ENCODE measurements at places on chromosomes 2 and 18. TPM values are rescaled to one million over a fixed set of nuclear protein-coding genes. Genes with fewer than 3 reads are reported as not detected.
A peak's percentile ranks its signal among the peaks of the same experiment; 100 is the strongest.

GRCh38 chr2:234469251-234469845 lies 27.5 kb downstream of the ARL4C start:
- no peak for DNase-seq

The INHBB gene
- 0.25 TPM for total RNA-seq

The STRN gene
- 34.3 TPM for total RNA-seq

GRCh38 chr2:71788601-71789240 lies 335.4 kb downstream of the DYSF start:
- DNase-seq: no peak

The PLGLB1 gene
- 0.28 TPM for total RNA-seq

The ODC1 gene
- total RNA-seq: 191 TPM

DNA sequence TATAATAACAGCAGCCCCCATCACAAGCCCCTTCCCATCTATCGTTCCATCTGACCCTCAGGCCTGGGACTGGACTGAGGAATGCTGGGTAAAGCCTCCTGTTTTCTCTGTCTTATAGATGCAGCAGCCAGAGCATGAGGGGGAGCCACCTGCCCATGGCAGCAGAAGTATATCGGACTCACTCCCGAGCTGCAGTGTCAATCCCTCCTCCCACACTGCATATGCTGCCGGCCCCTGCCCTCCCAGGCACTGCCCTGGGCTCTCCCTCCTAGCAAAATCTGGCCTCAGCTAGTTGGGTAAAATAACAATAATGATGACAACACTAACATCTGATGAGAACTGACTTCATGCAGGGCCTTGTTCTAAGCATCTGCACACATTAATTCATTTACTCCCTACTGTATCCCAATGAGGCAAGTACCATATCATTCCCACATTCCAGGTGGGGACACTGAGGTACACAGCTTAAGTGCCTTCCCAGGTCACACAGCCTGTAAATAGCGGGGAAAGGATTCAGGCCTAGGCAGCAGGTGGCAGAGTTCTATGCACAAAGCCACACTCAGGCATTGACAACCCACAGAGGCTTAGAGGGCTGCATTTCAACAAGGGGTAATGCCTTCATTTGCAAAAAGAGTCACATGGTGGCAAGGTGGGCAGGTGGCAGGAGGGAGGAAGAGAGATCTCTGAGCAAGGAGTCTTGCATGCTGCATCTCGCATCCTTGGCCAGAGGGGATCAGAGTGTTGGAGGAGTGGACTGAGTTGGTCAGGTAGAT lies 190.0 kb downstream of the ZBTB7C start:
- DNase-seq: no peak

DNA sequence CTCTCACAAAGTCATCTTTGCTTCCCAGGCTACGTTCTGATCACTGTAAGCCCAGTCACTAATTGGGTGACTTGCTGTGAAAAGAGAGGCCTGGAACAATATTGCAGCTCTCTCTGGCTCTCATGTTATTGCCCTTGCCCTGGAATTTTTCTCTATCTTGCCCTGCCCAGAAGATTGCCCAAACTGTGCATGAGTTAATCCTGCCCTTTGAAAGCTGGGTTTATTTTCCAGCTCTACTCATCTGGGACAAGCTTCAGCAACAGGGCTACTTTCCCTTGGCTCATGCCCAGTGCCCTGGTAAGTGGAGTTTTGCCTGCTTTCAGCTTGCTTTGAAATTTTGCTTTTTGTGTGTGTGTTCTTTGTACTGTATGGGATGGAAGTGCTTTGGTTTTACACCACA lies 6.9 kb upstream of the EHBP1 start:
- DNase-seq: no peak

- DNase-seq: no peak
Measured at GRCh38 chr2:18836436-18836835, 247.1 kb upstream of the NT5C1B start.

The PTPRN gene
- not detected for total RNA-seq

- no peak for DNase-seq
Measured at GRCh38 chr18:63198098-63198760, 121.3 kb downstream of the BCL2 start.

GRCh38 chr2:47196499-47196898 lies 41.4 kb upstream of the STPG4 start:
- no peak for DNase-seq

The DTNA gene
- 5.7 TPM for total RNA-seq

DNA sequence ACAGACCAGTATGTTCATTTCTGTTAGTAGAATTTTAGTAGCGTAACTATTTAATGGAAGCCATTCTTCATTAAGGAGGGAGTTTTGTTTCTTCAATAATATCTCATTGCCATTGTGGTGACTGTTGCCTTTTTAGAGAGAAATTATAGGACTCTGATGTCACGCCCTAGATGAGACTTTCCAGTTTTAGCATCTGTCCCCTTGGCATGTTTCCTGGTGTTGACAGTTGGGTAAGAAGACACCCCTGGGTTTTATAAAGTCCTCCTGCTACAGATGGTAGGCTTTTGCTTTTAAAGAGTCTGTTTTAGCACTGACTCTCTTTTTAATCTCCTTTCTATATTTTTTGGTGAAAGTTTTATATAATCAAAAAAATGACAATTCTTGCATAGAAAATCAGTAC lies 41.9 kb downstream of the KCNJ3 start:
- no peak for DNase-seq

The FHL2 gene
- 115 TPM for total RNA-seq

DNA sequence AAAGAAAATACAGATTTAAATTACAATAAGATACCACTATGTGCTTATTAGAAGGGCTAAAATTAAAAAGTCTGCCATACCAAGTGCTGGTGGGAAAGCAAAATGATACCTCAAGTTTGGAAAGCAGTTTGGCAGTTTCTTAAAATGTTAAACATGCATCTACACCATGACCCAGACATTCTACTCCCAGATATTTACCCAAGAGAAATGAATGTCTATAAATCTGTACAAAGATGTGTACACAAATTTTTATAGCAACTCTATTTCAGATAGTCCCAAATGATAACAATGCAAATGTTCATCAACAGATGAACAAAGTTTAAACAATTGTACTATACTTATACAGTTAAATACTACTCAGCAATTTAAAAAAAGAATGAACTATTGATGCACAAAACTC lies 7.1 kb upstream of the DSG4 start:
- DNase-seq: no peak

The TEKT4 gene
- total RNA-seq: not detected

DNA sequence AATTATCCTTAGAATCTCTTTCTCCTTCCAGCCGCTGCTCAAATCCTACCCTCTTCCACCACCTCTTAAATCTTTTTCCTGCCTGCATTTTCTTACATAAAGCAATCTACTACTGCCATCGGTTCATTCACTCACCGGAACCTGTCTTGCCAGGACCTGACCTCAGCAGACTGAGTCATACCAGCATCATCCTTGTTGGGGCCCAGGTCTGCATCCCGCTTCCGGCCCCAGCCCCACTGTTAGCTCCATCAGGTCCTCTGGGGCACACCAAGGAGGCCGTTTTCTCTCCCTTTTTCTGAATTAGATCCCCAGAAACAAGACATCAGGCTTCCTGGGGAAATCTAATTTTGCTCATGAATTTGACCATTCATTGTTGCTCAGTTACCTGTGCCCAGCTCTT lies 42.7 kb upstream of the TGFA start:
- no peak for DNase-seq

- no peak for DNase-seq
Measured at GRCh38 chr2:4130651-4131050, 427.3 kb downstream of the DCDC2C start.

- DNase-seq: no peak
Measured at GRCh38 chr2:167939514-167940345, 307.7 kb downstream of the STK39 start.

DNA sequence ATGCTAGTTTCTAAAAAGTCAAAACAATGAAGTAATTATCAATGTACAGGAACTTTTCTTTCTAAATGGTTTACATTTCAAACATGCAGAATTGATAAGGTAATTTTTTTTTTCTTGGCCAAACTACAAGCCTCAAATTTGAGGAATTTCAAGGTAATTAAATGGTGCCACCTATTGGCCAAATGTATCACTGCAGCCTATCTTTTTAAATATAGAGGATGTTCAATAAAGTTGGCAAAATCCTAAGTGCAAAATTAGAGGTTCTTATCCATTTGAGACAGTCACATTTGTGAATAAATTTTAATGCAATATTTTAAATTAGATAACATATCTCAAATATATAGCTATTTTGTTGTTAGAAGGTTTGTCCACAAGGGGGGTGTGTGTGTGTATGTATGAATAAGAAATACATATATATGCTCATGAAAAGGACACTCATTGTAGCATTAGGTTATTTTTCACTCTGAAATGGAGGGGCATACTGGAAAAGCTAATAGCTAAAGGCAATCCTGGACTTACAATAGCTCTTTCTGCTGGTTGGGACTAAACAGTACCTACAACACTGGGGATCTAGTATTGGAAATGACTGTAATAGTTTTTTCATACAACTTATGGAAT lies 26.2 kb downstream of the MMADHC start:
- no peak for DNase-seq

The CCDC150 gene
- 4.6 TPM for total RNA-seq

- DNase-seq: no peak
Measured at GRCh38 chr2:197851451-197851850, 47.1 kb downstream of the PLCL1 start.

The NAT8 gene
- total RNA-seq: not detected

DNA sequence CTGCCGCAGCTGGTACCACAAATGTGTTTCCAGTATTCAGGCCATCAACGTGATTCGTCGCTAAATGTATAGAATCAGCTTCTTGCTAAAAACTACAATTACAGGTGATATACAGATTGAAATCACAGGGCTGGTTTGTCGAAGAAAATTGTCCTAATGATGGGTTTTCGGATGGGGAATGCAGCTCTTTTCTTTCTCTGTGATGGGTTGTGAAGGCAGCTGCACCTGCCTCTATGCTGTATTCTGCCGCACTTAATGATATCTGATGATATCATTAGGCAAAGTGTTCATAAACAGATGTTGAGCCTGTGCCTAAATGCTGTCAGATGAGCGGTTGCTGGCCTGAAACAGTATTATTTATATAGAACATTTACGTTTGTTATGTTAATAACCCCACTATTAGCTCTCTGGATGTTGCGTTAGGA lies 218.1 kb downstream of the ARHGAP15 start:
- no peak for DNase-seq

DNA sequence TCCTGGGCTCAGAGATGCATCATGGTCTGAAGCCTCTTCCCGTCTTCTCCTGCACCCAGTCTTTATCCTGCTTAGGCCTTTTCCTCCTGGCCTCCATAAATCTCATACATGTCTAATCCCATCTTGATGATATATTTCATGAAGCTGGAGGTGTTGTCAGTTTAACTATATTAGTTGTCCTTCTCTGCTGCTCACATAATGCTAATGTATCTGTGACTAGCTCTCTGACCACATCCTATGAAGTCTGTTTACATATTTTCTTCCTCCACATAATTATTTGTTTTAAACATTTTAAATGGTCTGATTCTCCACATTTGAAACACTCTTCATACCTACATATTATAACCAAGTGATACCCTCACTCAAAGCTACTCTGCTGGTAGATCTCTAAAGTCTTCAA lies 315.2 kb upstream of the RND3 start:
- DNase-seq: no peak

The UGT1A6 gene
- total RNA-seq: not detected

The ZNG1B gene
- total RNA-seq: 18.7 TPM

DNA sequence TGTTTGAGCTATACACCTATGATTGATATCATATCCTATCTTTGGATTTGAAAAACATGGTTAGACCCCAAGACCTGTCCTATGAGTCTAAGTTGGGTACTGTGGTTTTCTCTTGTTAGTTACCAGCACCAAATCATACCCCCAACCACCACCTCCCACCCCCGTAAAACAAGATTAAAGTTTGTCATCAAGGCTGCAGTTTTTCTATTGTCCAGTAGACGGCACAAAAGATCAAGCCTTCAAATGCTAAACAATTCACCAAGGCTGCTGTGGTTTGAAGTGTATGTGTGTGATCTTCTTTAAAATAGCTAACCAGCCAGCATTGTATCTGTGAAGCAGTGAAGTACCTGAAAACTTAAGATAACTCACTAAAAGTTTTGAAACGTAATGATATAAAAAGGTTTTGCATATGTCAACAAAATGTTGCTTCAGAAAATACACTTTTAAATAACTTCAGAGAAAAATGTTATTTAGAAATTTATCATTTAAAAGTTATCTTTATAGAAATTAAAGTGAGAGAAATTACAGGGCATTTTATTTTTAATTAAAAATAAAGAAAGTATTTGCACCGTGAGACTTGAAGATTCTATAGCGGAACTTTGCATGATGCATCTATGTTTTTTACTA lies 5.8 kb upstream of the MEIS1 start:
- DNase-seq: no peak

GRCh38 chr2:134819334-134819733 lies 19.1 kb upstream of the ACMSD start:
- peak; percentile 3 for DNase-seq

DNA sequence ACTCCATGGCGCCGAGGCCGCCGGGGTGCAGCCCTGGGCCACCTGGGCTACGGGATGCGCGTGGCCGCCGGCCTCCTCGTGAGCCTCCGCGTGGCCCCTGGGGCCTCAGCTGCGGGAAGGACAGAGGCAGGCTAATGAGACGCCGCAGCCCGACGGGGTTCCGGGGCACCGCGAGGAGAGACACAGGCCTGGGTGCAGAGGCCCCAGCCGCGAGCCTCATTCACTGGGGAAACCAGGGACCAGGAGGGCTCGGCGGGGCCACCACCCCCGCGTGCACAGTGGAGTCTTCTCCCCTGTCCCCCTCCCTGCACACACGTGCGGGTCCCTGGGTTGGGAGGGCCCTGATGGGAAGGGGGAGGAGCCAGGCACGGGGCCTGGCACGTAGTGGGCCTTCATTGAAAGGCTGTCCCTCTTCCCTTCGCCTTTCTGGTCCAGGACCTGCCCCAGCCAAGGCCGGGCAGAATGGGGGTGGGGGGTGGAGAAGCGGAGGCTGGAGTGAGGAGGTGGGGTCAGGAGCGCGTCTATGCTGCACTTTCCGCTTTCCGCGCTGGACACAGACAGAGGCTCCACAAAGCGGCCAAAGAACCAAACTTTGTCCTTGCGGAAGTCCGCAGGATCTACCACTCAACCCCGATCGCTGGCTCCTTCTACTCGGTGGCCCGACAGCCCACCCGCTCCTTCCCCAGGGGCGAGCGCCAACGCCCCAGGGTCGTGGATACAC lies 9.1 kb downstream of the ALPP start:
- DNase-seq: no peak

DNA sequence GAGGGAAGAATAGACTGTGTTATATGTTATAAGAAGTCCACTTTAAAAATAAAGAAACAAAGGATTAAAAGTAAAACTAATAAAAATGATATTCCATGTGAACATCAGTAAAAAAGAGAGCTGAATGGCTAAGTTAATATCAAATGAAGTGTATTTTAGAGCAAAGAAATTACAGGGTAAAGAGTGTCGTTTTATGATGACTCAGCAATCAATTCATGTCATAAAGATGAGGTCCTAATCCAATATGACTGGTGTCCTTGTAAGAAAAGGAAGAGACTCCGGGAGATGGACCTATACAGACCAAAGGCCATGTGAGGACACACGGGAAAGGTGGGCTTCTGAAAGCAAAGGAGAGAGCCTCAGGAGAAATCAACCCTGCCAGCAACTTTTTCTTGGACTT lies 615.5 kb upstream of the KLHL29 start:
- no peak for DNase-seq

The SPATA3 gene
- total RNA-seq: not detected

The GEN1 gene
- total RNA-seq: 17.1 TPM

GRCh38 chr2:32008805-32009515 lies 1.8 kb downstream of the MEMO1 start:
- no peak for DNase-seq

The DES gene
- not detected for total RNA-seq

The ABCA12 gene
- total RNA-seq: under 0.01 TPM
